Inflammatory macrophage (primary cell): ENCODE measurements at places on chromosomes 2 and 18.
A peak's percentile ranks its signal among the peaks of the same experiment; 100 is the strongest.

DNA sequence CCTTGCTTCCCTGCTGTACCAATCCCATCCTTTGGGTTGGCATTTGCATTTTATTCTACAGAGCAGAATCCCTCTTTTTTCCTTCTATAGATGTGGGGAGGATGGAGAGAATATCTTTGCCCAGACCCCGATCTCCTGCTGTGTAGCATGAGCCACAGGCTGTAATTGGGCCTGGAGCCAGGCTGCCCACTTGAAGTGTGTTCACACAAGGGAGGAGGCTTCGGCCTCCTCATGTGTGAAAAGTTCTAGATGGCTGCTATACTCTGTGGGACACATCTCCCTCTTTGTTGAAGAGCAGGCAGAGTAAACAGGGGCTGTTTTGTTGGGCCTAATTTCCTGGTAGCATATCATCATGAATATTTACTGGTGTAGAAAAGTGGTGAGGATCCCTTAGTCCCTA, 126.3 kb downstream of the XRCC5 start:
- no peak for DNase-seq

DNA sequence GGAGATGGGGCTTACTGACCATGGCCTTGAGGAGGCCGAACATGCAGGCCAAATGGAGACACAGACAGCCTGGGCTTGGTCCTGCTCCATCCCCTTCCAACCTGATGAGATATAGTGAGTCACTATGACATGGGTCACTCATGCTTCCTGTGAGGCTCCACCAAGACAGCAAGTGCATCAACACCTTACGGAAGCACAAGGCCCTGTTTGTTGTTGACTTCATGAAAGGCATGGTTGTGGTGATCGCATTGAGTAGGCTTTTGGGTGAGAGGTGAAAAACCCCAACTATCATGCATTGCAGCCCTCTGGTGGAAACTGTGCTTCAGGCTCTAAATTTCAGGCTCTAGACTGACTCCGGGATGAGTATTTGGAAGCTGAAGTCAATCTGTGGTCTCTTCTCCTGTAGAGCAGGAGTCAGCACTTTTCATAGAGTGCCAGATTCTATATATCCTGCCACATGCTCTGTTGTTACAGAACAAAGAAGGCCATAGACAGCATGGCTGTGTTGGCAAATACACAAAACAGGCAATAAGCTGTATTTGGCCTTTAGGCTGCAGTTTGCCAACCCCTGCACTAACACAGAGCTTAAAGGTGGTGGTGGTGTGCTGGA, 10.1 kb downstream of the IL37 start:
- no peak for DNase-seq

DNA sequence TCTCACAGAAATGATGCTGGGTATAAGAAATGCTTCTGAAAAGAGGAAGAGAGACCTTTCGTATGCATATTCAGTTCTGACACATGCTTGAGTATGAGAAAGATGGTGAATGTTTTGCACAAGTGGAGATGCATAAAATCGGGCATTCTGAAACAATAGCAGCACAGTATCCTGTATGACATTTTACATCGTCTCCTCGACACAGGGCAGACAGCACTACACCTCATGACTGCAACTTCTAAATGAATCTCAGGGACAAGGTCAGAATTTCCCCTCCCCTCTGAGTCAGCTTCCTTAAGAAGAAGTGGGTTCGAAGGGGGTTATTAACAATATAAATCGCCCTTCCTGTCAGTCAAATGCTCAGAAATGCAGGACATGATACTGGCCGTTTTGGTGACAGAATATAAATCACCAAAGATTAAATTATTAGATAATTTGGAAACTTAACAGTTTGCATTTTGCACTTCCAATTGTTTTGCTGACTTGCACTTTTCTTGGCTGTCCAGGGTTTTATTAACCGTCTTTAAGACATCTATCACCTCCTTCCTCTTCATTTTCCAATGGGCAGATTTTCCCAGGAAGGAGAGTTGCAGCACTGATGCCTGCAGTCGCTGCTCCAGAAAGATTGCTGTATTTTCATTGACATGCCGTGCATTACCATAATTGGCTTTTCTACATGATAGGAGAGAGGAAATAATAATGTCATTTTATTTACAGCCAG, 57.2 kb downstream of the TSHZ1 start:
- peak; percentile 42 for DNase-seq

GRCh38 chr2:105526000-105526925, 127.4 kb upstream of the FHL2 start:
- DNase-seq, result no peak

- no peak for DNase-seq
Observed at GRCh38 chr2:17239550-17239949, 278.7 kb downstream of the RAD51AP2 start.

GRCh38 chr18:21489119-21489750, 111.3 kb downstream of the ESCO1 start:
- DNase-seq, result peak; percentile 33

DNA sequence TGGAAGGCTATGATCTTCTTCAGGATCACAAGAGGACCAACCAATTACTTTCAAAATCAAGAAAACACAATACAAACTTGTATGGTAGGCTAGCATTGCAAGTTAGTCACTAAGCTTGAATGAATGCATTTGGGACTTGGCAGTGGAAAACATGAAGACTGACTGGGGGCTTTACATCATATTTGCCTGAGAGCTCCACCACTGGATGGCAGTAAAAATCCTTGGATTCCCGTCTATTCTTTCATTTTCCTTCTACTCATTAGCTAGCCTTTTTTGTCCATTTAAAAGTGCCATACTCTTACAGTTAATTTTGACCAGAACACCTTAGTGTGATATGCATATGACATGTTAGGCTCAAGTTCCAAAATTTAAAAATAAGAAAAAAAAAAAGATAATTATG, 63.5 kb upstream of the RASGRP3 start:
- DNase-seq, result peak; percentile 26

GRCh38 chr2:85503851-85504777, 34.9 kb upstream of the MAT2A start:
- no peak for DNase-seq

- DNase-seq, result no peak
Observed at GRCh38 chr2:46651363-46652099, 172.2 kb downstream of the TMEM247 start.

DNA sequence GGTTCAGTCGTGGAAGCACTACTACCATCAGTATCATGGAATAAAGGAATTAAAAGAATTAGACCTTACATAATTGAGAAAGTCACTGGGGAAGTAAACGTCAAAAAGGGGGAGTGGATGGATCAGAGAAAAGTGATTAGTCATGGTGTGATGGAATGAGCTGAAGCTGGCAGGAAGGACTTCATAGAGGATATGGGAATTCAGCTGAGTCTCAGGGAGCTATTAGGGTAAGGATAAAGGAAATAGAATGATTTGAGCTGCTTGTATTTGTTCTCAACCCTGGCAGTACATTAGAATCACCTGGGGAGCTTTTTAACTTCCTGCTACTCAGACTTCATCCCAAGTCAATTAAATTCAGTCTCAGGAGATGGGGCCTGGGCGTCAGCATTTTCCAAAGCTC, 53.4 kb upstream of the SETBP1 start:
- no peak for DNase-seq

DNA sequence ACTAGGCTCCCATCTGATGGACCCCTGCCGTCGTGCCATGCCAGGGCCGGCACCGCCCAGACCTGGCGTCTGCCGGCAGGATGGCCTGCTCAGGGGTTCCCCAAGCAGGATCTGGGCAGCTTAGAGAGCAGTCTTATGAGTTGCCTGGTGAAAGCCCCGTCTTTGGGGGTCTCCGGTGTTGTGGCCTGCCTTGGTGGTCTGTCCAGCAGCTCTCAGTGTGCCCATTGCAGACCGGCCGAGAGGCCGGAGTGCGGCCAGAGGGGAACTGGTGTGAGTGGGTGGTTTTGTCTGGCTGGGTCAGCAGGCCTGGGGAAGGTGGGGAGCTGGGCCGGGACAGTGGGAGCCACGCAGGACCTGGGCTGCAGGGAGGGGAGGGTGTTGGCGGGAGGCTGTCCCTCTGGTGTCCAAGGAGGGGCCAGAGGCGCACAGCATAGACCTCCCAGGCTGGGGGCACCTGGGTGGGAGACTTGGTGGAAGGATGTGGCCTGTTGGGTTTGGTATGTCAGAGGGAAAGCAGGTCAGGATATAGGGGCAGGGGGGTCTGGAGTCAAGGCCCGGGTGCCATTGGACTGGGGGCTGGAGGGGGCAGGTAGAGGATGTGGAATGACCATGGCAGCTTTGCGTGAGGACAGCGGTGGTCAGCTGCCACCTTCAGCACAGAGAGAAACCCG, 16.5 kb downstream of the GPC1 start:
- DNase-seq, result no peak

DNA sequence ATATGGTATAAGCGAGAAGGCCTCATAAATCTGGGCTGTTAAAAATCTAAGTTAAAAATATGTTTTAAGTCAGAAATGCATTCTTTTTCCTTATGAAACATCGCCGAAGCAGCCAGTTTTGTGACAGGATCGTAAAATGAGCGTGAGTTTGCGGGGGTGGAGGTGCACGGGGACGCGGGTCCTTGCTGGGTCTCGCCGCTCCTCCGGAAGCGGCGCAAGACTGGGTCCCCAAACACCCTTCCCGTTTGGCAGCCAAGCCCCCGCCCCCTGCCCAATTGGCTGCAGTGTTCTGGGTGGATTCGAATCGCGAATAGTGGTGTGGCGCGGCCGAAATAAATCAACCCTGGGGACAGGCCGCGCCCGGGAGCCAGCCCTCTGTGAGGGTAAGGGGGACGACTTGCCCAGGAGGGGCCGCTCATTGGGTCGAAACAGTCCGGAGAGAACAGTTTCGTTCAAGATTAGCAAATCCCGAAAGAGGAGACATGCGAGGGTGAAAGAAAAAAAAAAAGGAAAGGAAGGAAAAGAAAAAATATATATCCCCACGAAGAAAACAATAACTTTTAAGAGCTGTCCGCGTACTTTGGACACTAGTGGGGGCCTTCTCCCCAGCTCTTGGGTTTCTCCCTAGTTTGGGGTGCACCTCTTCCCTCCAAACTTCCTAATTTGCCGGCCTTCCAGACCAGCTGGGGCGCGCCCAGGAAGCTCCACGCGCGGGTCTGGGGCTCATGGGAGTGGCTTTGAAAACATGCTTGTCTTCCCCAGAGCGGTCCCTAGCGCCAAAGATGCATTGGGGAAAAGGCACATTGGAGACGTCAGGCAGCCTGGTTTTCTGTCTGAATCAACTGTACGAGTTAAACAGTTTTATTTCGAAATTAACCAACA, 3.1 kb upstream of the GATA6 start:
- DNase-seq, result no peak

DNA sequence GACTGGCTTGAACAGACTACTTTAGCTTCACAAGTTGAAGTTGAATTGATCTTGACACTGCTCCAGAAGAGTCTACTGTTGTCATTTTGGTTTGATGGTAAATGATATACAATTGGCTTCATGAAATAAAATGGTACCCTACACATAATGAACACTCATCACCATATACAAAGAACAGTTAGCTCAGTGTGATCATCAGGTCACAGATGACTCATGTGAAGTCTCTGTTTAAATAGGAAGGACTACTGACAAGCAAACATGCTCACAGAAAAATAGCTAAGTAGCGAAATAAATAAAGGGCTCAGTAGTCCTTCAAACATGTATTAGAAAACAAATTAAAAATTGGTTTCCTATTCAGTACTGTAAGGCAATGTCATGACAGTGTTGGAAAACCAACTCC, 96.2 kb downstream of the MEIS1 start:
- DNase-seq, result no peak

DNA sequence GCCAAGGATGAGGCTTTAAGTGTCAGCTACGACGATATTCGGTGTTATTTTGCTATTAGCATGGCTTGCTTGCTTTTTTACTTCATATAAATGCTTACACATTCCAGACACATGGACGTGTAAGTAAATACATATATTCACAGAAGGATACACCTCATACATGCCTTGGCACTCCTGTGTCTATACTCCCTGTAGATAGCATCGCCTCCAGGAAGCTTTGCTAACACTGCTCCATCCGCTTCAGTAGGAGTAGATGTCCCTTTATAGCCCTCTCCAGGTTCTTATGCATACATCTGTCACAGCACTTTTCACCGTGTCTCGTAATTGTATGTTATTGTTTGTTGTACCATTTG, 27.5 kb upstream of the KCTD1 start:
- no peak for DNase-seq

- DNase-seq, result no peak
Observed at GRCh38 chr2:179311101-179311500, 46.5 kb upstream of the SESTD1 start.

DNA sequence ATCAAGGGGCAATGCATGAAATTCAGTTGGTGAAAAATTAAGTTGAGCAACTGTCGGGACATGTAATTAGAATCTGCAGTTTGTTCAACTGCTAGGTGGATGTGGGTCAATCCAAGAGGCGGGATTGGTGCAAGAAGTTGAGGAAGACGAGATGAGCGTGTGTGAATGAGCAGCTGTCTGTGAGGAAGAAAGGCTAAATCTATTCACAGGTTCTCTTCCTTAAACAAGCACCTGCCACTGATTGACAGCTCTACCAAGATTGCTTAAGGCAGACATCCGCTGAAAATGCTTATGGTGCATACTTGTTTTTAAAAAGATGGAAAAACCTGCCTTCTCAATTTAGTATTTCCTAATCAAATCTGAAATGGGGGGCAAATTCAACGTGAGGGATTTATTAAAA, 323.4 kb upstream of the THUMPD2 start:
- DNase-seq, result no peak

- DNase-seq, result no peak
Observed at GRCh38 chr18:902229-902628, 2.4 kb upstream of the ADCYAP1 start.

DNA sequence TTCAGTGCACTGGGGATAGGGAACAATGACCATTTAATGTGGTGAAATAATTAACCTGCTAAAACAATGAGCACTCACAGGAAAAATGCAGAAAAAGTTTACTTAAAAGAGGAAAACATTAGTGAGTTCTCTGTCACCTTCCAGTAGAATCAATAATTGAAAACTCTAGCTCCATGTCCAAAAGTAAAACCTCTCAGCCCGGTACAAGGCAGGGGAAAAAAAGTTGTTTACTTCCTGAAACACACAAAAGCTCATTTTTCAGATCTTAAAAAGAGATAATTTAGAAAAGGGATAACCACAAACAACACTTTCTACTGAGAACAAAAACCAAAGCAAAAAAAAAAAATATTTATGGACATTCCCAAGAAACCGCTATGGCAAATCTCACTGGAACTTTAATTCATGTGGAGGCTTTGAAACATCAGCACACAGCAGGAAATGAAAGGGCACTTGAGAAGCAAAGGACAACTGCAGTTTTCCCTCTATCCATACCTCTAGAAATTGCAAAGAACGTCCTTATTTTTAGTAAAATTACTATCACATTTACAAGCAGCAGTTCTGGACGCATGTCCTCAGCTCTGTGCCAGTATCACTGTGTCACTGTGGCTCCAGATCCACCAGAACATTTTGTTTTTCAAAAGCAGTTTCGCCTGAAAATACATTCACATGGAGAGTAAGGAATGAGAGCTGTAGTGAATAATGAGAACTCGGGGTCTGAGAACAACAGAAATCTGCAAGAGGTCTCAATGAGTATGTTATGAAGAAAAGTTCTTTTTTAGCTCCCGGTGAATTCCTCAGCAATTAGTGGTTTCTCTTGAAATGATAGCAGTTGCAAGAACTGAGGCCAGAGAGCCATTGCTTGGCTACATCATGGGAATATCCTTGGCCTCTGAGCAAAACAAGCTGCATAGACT, 44.7 kb upstream of the DNAH7 start:
- no peak for DNase-seq
